ENCODE measurements at places on chromosomes 7 and 10. TPM values are rescaled to one million over a fixed set of nuclear protein-coding genes. Genes with fewer than 3 reads are reported as not detected.

DNA sequence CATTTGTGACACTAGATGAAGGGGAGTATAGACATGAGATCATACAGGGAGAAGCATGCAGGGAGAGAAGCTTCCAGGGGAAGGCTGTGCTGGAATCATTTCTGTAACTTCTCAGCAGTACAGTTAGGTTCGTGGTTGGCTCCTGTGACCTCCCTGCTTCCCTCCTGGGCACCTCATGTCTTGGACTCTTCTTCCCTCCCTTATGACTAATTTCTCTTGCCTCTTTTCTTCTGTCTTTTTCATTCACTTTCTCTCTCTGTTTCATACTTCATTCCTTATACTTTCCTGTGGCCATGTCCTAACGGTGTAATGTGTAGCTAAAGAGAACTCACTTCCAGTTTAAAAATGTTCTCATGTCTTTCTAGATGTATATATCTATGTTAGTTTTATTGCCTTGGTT lies 19.1 kb upstream of the HKDC1 start:
- DNase-seq: no peak

Gene GRID1
- 3.8 TPM for polyA plus RNA-seq

DNA sequence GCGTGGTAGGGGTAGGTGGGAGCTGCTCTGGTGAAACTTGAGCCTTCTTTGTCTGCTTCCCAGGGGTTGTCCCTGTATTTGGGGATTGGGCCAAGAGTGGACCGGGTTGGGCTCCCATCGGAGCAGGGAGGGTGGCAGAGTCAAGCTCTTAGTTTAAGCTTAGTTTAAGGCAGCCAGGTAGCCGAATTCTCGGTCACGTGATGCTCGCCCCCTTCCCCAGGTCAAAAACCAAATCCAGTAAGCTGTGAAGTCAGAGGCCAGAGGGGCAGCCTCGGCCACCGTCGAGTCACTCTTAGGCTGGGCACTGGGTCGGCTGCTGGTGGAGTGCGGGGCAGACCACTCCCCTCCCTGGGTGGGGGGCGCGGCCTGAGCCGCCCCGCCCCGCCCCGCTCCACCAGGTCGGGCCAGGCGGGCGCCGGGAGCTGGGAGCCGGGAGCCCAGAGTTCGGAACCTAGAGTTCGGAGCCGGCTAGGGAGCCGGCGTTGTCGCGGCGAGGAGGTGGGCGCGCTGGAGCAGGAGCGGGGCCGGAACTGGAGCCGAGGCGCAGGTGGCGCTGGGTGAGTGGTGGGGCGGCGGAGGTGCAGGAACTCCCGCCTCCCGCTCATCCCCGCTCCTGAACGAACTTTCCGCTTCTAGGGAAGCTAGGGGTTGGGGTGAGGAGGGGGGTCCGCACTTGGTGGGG lies 2.8 kb upstream of the LZTS2 start:
- DNase-seq: no peak

Gene TMEM236
- polyA plus RNA-seq: 0.46 TPM

GRCh38 chr10:45997994-45998763 lies 25.9 kb downstream of the TIMM23 start:
- DNase-seq: no peak

Data from forelimb muscle (tissue), 1 donor.